ENCODE measurements at places on chromosomes 3 and 15.

DNA sequence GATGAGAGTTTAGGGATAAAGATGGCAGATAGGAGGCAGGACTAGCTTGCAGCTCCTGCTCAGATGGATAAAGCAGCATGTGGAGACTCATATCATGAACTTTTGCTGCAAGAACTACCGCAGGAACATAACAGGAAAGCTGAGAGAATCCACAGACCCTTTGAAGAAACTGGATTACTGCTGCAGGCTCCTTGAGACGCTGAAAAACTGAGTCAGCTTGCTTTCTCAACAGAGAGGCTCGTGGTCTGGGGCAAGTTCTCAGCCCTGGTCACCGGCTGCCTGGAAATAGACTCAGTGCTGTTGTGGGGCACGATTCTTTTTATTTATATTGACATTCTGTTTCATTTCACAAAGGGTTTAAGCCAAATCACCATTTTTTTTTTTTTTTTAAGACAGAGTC is 28.8 kb upstream of the TRIM59 start:
- DNase-seq, result no peak

DNA sequence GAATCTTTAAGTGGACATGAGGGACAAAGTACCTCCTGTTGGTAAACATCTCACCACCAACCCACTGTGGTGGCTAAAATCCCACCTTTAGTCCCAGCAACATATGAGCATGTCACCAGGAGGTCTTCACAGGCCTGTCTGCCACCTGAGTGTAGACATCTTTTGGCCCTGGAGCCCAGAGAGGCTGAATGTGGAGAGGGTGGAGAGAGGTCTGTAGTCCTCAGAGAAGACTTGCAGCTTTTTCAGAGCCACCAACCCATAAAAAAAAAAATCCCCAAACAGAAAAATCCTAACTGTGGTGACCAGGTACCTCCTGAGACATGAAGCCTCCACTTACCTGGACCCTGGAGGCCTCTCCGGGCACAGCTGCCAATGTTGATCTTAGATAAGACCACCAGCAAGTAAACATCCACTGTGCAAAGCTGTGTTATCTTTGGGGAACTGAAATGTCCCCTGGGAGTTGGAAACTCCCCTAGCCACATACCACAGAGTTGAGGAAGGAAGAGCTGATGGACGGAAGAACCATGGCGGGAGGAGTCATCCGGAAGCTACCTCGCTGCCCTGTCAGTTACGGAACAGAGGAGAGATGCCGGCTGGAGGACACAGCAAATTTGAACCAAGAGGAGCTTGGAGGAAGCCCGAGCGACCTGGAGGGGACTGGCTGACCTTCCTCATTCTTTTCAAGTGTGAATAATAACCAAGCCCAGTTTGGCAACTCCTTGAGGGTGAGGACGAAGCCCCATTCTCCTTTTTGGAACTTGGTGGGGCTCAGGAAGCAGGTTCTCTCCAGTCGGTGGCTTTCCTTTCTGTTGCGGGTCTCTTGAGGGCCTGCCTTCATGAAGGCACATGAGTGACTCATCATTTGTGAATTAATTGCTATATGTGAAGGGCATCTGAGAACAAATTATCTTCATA is at the start of gene GHRL:
Gene GHRL (minus strand): TSS at position 443 of the 915 bp plus-strand sequence. CDS start 2,767 bp downstream, outside the sequence.
- no peak for DNase-seq

GRCh38 chr3:82080261-82080660 is 318.8 kb upstream of the GBE1 start:
- DNase-seq, result no peak

GRCh38 chr15:65343374-65343981 is 34.3 kb downstream of the IGDCC3 start:
- no peak for DNase-seq

DNA sequence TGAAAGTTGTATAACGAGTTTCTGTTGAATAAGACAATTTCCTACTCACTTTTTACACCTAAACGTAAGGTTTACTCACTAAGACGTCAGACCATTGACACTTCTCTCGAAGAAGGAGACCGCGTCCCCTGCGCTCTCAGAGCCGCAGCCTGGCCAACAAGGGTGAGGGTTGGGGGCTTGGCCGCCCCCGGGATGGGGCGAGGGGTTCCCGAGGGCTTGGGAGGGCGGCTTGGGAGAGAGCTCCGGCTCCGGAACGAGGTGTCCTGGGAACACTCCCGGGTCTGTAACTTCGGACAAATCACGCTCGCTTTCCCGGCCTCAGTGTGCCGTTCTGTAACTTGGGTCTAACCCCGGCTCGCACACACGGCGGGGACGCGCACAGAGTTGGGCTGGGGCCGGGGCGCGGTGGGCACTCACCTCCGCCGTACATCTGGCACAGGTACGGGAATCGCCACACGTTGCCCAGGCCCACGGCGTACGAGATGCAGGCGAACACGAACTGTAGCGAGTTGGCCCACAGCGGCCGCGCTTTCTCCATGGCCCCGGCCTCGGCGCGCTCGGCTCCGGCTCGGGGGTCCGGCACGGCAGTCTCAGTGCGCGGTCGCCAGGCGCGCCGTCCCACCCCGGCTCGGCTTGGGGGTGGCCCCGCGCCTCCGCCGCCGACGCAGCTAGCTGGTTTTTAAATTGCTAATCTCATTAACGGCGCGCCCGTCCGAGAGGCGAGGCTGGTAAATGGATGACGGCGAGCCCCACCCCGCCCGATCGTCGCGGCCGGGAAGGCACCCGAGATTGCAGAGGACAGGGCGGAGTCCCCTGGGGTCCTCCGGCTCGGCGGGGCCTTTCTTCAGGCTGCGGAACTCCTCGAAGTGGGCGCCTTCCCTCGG is at the start of gene SLC6A20:
Gene SLC6A20 (minus strand): TSS at position 655 of the 884 bp plus-strand sequence. CDS start 117 bp downstream, at position 538.
- no peak for DNase-seq

GRCh38 chr3:4972652-4973643 is 6.3 kb upstream of the BHLHE40 start:
- DNase-seq, result no peak

GRCh38 chr3:174408310-174408709 is 450.8 kb upstream of the NAALADL2 start:
- no peak for DNase-seq

- DNase-seq, result no peak
Observed at GRCh38 chr3:177371146-177371545, 173.9 kb upstream of the TBL1XR1 start.

- DNase-seq, result peak; percentile 11
Observed at GRCh38 chr15:64634027-64634426, 141.4 kb downstream of the RBPMS2 start.

DNA sequence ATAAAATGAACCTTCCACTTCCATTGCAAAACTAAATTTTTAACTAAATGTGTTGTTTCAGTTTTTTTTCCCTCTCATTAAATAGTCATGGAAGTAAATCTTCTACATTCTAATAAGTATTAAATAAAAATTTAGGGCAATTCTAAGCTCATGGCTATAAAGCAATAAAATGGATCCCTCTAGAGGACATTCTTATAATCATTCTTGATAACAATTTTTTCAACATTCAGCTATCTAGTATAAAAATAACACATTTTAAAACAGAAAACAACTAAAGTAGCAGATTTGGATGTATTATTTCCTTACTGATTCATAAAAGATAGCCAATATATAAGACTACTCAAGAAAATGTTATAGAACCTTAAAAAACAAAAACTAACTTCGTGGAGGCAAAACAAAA is 393.1 kb downstream of the PLOD2 start:
- no peak for DNase-seq

- DNase-seq, result no peak
Observed at GRCh38 chr15:58362262-58362922, 69.4 kb upstream of the LIPC start.

DNA sequence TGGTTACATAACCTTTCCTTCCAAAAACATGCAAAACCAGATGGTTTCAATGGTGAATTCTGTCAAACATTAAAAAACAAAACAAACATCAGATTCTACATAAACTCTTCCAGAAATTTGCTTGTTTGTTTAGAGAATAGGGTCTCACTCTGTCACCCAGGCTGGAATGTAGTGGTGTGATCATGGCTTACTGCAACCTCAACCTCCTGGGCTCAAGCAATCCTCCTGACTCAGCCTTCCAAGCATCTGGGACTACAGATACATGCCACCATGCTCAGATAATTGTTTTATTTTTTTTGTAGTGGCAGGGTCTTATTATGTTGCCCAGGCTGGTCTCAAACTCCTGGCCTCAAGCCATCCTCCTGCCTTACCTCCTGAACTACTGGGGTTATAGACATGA is 36.1 kb downstream of the FBXL2 start:
- no peak for DNase-seq

DNA sequence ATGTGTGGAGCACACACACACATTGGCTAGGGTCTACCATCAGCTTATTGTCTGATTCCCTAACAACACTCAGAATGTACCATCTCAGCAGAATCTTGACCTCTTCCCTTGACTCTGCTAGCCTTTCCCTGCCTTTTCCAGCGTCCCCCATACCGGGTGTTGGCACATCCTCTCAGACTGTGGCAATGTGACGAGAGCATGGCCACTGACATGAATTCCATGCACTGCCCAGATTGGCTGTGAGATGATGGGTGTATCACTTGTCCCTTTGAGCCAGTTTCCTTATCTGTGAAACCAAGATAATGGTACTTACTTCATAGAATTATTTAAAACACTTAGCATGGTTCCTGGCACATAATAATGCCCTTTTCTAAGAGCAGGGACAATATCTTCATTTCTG is 60.3 kb upstream of the EIF1B start:
- DNase-seq, result no peak

DNA sequence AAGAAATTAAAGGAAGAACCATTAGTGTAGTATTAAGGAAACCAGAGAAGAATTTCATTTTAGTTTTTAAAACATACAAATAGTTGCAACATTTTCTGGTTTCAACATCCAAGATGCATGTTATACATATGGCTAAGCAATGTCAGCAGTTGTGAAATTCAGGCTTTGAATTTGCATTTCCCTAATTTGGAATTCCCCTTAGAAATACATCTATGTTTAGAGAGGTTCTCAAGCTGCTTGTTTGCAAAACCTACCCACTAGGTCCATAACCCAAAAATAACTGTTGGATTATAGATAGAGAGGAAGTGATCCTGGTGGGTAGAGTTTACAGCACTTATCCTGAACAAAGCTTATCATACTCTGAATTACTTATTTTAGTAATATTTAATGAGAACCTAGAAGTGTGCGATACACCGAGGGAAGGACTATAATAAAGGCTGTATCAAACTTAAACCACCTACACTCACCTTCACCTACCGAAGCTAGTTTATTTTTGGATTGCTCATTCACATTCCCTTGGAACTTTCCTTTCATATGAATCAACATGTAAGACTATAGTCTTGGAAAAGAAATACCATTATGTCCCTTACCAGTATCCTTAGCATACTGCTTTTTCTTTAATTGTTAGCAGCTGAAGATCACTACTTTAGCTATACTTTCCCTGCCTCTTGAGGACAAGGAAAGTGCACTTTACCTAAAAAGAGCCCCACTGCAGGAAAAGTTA is 60.6 kb downstream of the CHAC1 start:
- DNase-seq, result no peak

DNA sequence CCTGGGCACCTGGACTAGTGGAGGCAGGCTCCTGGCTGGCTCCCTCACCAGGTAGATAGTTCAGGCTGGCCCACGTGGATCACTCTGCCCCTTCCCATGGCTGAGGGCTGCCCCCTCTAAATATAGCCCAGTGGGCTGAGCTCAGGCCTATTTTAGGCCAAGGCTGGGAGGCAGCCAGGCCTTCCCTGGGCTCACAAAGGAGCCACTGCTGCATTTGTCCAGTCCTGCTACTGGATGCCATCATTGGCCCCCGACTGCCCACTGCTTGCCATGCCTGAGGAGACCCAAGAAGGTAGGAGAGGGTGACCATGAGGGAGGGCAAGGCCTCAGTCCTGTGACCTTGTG is at the start of gene LSMEM2:
Gene LSMEM2 (plus strand): TSS at position 208 of the 345 bp plus-strand sequence. CDS start 27 bp downstream, at position 235.
- no peak for DNase-seq

DNA sequence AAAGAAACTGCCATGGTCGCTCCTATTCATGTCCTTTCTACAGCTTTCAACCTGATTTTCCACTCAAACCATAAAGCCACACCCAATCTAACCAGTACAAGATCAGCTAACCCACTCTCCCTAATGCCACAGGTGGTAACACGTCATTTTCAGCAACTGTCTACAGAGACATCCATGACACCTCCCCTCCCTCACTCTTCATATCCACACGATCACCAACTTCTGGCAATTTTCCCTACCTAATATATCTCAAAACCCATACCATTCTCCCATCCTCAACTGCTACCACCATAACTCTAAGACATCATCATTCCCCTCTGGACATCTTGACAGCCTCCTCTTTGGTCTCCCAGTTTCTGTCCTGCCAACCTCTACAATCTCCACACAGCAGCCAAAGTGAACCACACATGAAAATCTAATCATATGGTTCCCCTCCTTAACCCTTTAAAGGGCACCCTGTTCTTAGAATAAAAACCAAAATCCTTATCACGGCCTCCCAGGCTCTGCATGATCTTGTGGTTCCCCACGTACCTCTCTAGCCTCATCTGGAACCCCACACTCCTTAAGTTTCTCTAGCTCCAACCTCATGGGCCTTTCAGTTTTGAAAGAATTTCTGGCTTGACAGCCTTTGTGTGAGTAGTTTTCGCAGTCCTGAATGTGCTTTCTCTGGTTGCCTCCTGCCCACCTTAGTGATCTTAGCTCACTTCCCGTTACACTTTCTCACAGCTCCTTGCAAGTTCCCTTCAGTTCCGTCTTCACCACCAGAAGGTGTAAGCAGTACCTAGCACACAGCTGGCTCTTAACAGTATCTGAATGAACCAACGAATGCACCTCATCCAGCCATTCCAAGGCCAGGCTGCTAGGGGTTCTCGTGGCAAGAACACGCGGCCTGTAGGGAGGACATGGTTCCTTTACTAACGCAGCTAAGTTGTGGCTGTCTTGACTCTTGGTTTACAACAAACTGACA is 33.4 kb downstream of the SPINK8 start:
- DNase-seq, result peak; percentile 16
